ENCODE measurements at places on chromosomes 1 and 21.

DNA sequence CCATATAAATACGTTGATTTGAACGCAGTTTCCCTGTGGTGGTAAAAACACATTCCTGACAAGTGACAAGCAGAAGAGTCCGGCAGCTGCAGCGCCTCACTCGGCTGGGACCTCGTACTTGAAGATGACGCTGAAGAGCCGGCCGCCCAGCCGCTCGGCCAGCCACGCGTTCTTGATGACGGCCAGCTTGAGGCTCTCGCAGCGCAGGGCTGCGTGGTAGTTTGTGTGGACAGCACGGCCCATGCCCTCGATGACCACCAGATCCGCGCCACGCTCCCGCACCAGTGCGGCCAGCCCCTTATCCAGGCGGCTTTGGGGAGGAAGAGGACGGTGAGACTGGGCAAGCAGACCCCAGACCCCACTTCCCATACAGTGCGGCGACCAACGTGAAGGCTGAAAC lies 17.6 kb downstream of the PANK4 start:
- no peak for DNase-seq

DNA sequence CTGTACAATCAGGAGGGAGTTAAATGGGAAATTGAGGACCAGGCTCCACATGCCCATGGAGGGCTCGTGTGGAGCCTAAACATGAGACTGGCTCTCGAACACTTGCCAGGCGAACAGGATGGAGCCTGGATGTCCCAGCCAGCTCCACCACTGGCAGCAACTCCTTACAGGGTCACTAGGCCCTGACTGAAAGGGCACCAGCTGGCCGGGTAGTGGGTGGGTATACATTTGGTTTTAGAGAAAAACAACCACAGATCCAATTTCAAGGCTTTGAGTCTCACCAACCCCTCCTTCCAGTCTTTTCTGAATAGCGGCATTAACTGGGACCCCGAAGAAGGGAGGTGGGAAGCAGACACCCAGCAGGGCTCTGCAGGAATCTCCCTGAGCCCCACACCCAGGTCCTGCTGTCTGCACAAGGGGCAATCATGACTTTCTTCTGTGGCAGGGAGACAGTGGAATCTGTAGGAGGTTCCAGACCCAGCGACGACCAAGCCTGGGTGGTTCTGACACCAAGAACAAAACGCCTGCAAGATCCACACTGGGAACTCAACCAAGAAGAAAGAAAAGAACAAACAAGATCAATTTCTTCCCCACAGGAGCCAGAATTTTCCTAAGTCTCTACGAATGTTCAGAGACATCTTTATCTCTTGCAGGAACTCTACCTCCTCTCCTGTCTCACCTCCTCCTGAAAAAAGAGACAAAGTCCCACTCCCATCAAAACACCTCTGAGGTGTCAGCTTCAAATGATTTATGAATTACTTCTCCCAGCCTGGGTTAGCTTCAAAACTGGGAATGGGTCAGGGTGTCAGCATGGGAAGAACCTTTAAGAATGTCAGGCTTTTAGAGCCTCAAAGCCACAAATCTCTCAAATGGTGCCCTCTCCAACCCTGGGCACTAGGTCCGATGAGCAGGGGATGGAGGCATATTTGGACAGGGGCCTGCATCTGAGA lies 26.5 kb upstream of the SRP9 start:
- DNase-seq: no peak

DNA sequence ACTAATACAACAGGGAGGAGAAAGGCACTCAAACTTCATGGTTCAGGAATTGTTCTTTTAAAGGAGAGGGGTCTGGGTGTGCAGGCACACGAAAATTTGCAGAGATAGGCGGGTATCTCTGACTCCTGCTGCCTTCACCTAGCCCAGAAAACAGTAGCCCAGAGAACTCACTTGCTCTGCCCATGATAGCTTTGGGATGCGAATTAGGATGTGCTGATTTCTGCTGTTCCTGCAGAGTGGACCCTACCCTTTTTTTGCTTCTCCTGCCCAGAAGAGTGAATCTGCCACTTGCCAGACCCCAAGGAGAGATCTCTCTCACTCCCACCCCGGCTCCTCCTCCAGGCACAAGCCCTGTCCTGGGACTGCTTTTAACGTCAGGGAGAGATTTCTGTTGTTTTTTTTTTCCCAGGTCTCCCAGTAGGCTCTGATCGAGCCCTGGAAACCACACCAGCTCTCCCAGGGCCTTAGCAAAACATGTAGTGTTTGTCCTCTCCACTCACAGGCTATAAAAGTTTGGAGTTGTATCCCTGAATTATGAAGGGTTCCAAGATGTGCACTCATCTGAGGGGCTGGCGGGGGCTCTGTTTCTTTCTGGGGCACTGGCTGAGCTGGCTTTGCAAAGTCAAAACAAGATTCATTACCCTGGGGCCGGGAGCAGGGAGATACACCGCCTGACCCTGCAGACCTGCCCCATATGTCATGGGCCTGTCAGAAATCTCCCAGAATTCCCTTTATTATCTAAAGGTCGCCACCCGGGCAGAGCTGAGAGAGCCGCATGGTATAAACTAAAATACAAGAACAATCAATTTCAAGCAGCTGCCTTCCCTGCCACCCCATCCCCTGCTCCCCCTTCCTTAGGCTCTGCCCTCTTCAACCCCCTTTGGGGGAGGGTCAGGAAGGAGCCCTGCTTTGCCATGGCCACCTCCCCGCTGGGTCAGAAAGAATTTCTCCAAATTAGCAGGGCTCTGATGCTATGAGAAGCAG lies 17.9 kb downstream of the PLXNA2 start:
- no peak for DNase-seq

- DNase-seq: no peak
Observed at GRCh38 chr1:239457491-239458143, 71.2 kb downstream of the CHRM3 start.

DNA sequence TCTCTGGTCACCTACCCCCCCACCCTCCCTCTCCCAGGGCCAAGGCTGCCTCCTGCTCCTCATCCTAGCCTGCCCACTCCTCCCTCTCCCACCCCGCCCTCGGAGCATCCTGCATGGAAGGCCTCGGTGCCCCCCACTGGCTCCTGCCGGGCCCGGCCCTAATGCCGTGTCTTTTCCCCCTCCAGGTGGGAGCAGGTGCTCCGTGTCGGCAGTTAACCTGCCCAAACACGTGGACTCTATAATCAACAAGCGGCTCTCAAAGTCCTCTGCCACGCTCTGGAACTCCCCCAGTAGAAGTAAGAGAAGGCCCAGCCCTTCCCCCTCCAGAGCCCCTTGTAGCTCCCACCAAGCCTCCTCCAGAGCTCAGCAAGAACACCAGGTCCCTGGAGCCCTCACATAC lies 18.8 kb downstream of the MAP7D1 start:
- no peak for DNase-seq

GRCh38 chr1:109991400-109991925 lies 6.9 kb downstream of the AHCYL1 start:
- no peak for DNase-seq

GRCh38 chr1:7300893-7301663 lies 470.0 kb upstream of the VAMP3 start:
- no peak for DNase-seq

GRCh38 chr21:45984584-45985095 lies 3.1 kb downstream of the COL6A1 start:
- no peak for DNase-seq

GRCh38 chr1:235107368-235108184 lies 21.1 kb downstream of the TOMM20 start:
- no peak for DNase-seq

DNA sequence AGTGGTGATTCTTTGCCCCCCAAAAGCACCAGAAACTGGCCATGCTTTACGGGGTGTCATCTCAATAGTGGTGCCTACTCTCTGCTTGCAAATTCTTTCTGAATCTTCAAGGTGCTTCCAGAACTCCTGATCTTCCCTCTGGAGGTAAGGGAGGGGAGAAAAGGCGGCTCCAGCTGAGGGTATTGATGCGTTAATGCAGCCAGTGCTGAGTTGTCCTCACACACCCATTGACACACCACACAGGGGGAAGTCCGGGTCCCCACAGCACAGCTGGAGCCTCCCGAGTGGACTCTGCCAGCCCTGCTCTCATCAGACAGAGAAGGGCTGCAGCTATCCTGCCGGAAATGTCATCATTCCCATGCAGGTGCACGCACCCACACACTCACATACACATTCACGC lies 1.2 kb downstream of the VSIG8 start:
- no peak for DNase-seq

DNA sequence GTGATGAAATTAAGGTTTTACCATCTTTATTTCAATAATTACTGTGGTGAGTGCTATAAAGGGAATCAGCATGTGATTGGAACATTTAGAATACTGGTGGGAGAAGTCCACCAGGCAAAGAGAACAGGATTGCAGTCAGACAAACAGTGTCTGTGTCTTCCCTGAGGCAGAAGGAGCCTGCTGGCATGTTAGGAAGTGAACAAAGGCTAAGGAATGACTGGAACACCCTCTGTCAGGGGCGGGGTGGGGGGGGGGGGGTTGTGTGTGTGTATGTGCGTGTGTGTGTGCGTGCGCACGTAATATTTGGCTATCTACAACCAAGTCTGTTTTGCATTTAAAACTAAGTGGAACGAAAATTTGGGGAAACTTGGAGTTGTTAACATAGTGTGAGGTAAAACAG lies 30.2 kb downstream of the SRRM1 start:
- DNase-seq: no peak

- no peak for DNase-seq
Observed at GRCh38 chr1:200355801-200356200, 54.0 kb downstream of the ZNF281 start.

DNA sequence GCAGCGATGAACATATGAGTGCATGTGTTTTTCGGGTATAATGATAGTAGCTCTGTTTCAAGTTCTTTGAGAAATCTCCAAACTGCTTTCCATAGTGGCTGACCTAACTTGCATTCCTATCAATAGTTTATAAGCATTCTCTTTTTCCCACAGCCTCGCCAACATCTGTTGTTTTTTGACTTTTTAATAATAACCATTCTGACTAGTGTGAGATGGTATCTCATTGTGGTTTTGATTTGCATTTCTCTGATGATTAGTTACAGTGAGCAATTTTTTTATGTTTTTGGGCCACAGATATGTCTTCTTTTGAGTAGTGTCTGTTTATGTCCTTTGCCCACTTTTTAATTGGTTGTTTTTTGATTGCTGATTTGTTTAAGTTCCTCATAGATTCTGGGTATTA lies 10.6 kb upstream of the RUNX1 start:
- DNase-seq: no peak
